ENCODE measurements at places on chromosomes 11 and 22.

DNA sequence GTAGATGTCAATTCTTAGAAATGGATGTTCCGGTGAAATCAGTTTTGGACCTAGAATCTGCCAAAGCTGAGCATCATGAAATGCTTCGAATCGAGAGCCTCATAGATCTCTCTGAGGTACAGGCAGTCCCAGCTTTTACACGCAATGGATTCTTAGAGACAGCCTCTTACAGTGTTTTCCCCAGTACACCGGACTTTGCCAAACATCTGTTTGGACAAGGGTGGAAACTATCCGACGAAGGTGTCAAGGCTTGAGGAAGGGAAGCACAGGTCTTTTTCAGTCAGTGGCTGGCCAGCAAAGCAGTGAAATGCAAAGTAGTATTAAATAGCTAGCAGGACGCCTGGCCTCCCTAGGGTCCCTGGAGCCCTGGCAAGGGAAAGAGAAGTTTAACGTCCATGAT is 4.9 kb downstream of the GRK3 start:
- ATAC-seq: no peak

DNA sequence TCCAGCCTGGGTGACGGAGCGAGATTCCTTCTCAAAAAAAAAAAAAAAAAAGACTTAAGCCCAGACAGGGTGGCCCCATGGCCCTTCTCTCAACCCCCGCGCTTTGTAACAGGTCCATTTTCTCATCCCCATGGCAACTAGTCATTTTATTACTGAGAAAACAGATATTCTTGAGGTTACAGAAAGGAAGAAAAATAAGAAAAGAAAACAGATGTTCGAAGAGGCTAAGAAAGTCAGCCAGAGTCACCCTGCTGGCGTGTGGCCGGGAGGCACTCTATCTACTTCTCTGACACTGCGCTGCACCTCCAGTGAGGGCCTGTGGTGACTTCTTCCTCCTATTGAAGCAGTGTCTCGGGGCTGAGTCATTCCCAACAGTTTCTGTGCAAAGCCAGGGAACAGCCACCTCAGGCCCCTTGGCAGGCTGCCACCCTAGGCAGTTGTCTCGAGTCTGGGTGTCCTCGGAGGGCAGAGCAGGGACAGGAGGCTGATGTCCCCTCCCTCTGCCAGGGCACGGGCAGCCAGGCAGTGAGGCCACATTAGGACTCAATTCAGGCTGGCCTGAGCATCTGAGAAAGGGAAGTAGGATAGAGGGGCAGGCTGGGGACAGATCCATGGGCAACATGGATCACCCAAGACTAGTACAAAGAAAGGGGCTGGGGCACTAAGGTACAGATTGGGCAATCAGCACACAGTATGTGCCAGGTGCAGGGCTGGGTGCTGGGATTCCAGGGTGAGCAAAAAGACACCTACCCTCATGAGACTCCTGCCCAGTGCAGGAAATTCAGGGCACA is 16.4 kb upstream of the SYVN1 start:
- ATAC-seq: peak; percentile 94

GRCh38 chr22:38941488-38941987 is 15.9 kb upstream of the APOBEC3A start:
- no peak for ATAC-seq

DNA sequence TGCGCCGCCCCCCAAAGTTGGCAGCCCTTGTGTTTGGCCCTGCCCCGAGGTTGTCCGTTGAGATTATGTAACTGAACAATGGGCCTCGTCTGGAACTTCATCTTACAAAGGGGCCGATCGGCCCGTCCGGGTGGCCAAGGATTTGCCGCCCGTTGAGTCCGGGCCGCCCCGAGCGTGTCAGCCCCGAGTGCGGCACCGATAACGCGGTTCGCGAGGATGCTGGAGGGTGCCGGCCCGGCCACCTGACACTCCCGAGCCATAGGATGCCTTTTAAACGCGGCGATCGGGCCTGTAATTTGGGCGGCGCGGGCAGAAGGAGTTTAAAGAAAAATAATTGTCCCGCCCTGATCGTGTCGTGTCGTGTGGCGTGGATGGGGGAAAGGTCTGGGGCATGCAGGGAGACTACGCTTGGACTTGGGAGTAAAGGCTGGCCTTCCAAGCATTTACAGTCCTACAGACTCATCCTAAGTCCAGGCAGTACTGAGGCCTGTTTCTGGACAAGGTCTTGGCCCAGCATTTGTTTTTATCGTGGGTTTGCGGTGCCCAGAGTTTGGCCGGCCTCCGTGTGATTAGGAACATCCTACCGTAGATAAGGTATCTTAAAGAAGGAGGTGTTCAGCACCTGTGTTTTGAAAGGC is 1.3 kb downstream of the WEE1 start:
- ATAC-seq: 0 out of 3 replicates have a peak, but pooled peaks have one; percentile 1

- peak; percentile 89 for ATAC-seq
These were observed 16.6 kb downstream of the ARAP1 start for GRCh38 chr11:72735495-72736027.

- no peak for ATAC-seq
These were observed 139.5 kb downstream of the KIF18A start for GRCh38 chr11:27968461-27968860.
